ENCODE measurements at places on chromosomes 12 and 14.

- no peak for DNase-seq
Observed at GRCh38 chr12:96907671-96908422, 790 bp downstream of the NEDD1 start.

DNA sequence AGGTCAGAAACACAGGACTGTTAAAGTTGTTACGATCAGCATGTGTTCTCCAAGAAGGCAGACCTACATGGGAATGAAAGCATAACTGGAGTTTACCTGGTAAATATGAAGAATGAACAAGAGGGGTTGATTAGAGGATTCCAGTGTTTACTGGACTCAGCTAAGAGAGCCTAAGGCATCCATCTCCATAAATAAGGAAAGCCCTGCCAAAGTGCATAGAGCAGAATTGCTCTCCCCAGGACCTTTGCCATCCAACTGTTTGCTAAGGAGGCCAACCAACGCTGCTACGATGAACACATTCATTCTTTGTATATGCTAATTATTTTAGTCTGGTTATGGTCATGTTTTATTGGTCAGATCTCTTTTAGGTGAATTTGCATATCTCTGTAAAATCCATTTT, 17.1 kb upstream of the PAWR start:
- no peak for DNase-seq

DNA sequence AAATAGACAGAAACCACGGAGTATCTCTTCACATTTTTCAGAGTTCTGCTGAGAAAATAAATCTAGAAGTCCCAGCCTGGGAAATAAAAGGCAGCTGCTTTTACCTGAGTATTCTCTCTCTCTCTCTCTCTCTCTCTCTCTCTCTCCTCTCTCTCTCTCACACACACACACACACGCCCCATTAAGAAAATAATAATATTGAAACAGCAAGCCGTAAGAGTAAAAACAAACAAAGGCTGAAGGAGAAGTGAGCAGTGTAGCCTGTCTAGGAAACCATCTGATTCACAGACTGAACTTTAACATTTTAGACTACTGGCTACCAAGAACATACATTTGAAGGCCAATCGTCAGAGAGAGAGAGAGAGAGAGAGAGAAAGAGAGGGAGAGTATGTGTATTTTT, 8.4 kb downstream of the PTHLH start:
- no peak for DNase-seq

DNA sequence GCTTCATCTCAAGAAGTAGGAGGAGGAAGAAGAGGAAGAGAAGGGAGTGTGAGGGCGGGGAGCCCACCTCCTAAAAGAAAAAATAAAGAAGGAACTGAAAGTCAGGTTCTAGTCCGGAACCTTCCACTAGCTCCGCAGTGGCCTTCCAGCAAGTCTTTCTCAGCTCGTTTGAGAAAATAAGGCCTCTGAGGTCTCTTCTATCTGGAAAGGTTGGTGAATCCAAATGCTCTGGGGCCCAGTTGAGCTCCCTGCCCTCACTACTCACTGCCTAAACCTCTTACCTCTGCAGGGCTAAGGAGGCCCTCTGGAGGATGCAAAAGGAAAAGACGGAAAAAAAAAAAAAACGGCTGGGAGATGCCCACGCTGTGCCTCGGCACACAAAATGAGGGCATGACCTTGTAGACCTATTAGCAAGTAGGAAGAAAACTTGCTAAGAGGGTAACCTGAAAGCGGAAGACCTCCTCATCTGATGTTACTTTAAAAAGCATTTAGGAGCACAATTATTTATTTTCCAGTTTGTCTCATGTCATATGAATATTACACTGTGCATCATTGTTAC, 35.9 kb downstream of the FBLN5 start:
- peak; percentile 24 for DNase-seq

DNA sequence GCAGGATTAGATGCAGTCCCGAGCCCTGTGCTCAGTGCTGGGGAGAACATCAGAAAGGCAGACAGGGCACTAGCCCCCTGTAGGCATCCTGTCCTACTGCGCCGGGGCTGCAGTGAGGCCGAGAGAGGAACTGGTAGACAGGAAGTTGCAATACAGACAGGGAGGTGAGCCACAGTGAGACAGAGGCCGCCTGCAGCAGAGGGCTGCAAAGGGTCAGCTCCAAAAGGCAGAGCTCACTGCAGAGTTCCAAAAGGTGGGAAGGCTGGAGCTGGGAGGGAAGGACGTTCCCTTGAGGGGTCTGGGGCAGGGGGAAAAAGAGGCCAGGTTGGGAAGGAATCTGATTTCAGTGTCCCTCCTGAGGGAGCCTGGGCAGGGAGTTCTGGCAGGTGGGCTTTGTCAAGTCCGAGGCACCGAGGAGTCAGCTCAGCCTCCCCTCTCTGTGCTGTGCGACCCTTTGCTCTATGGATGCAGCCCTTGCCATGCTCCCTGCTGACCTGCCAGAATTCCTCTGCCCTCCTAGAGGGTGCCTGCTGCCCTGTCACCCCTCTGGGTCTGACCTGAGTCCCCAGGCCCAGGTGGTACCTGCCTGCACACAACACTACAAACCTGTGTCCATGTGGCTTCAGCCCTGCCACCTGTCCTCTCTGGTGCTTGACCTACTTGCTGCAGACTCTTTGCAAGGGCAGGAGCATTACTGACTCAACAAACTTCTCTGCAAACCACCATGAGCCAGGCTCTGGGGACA, 63.5 kb downstream of the PRMT8 start:
- no peak for DNase-seq

DNA sequence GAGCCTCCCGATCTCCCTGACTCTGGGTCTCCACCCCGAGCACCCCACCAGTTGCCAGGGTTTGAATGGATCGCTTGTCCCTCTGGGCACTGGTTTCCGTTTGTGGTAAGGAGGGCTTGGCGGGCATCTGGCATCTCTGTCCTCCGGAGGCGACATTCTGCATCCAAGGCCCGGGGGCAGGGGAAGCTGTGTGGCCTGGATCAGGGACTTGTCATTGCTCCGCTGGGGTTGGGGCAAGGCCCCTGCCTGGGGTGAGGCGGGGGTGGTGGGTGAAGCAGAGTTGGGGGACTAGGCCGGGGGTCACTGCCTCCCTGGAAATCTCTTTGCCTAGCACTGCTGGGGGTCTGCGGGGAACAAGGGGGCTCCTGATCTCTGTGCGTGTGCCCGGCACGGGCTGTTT, 30.2 kb downstream of the KIF26A start:
- DNase-seq, result no peak

DNA sequence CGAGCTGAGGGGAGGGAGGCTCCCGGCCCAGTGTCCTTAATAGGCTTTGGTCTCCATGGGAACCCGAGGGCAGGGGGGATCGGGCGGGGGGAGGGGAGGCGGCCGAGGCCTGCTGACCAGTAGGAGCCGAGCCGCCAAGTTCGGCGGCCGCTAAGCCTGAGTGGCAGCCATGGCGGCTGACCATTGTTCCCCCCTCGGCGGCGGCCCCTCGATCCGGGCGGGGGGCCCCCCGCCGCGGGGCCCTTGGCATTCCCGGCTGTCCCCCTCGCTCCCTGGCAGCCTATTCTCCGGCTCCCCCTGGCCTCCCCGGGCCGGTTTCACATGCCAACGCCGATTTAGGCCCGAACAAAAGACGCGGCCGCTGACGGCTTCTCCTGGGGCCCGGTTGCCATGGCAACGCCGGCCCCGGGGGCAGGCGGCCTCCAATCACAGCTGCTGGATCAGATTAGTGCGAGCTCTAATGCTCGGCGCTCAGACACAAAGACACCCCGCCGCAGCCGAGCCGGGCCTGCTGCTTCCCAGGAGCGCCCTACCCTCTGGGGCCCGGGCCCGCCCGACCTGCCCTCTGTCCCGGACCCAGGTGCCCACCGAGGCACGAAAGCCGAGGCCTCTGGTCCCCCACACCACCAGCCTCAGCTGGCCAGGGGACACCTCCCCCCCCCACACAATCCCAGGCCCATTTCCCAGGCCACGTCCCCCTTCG, 7.3 kb downstream of the MSI1 start:
- peak; percentile 85 for DNase-seq

GRCh38 chr12:1737652-1738286, 46.9 kb downstream of the ADIPOR2 start:
- no peak for DNase-seq

DNA sequence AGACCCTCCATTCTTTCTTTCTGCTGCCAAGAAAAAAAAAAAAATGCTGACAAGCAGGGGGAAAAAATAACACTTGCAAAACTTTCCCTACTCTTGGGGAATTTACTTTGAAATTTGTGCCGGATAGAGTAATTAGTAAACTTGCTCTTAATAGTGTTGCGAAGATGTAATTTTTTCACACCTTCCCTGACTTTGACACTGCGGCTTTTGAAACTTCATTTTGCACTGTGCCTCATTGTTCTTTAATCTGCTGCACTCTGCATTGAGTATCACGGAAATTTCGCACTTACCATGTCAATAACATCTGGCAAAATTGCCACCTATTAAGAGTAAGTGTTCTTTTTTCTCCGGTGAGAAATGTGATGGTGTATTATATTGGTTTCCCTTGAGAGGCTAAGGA, 596.1 kb downstream of the VRK1 start:
- no peak for DNase-seq

- no peak for DNase-seq
Observed at GRCh38 chr12:45785315-45785714, 55.8 kb downstream of the ARID2 start.

DNA sequence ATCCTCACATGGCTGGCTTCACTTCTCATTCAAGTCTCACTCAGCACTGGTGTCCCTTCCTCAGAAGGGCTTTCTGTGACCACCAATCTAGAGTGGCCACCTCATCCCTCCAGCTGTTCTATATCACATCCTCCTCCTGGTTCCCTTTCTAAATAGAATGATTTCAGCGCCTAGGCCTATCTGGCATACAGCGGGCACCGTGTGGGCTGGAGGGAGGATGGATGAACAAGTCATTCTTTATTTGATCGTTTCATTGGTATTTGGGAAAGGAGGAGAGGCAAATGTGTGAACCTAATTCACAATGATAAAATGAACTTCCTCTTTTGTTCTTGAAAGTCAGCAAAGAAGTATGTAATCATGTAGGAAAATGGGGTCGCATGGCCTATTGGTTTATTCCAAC, 394.2 kb downstream of the DPF3 start:
- no peak for DNase-seq

DNA sequence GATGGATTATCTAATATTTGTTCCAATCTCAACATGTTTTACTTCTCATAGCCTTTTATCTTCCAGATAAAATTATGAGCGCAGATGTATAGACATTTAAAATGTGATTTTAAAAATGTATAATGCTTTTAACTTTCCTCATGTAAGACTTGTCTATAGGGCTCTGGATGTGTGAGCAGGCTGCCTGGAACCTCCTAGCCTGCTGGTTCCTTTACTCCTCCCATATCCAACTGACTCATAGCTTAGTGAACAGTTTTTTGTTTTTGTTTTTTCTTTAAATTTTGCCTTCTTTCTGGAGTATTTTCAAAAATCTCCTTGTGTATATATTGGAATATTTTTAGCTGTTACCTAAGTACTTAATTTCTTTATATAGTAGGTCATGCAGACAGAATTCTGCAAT, 115.4 kb downstream of the PDE3A start:
- no peak for DNase-seq

DNA sequence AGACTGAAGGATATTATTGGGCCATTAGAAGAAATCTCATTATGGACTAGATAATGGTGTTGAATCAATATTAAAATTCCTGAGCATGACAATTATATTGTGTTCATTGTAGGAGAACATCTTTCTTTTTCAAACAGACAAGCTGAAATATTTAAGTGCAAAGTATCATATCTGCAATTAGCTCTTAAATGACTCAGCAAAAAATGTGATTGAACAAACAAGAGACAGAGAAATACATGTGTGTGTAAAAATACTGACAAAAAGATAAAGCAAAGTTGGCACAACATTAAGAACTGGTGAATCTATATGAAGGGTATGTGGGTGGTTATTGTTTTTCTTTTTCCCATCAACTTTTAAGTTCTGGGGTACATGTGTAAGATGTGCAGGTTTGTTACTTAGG, 9.5 kb downstream of the CEP290 start:
- DNase-seq, result no peak

GRCh38 chr12:31312431-31312830, 13.5 kb downstream of the SINHCAF start:
- DNase-seq, result no peak

DNA sequence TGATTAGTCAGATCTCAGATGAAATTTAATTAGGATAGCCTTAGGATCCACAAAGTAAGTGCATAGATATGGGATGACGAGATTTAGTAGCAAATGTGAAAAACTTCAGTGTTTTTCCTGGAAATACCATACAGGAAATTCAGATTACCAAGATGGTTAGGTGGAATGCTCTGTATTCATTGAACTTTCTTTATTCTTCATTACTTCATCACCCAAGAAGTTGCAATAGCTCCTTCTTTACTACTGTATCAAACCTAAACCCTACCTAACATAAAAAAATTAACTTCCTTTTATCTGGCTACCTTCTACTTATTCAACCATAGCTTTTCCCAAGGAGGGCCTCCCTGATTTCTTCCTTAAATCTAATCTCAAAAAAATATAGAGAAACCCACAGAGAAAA, 100.4 kb downstream of the TTC6 start:
- peak; percentile 39 for DNase-seq

GRCh38 chr12:29734734-29735133, 49.0 kb downstream of the TMTC1 start:
- DNase-seq, result no peak

DNA sequence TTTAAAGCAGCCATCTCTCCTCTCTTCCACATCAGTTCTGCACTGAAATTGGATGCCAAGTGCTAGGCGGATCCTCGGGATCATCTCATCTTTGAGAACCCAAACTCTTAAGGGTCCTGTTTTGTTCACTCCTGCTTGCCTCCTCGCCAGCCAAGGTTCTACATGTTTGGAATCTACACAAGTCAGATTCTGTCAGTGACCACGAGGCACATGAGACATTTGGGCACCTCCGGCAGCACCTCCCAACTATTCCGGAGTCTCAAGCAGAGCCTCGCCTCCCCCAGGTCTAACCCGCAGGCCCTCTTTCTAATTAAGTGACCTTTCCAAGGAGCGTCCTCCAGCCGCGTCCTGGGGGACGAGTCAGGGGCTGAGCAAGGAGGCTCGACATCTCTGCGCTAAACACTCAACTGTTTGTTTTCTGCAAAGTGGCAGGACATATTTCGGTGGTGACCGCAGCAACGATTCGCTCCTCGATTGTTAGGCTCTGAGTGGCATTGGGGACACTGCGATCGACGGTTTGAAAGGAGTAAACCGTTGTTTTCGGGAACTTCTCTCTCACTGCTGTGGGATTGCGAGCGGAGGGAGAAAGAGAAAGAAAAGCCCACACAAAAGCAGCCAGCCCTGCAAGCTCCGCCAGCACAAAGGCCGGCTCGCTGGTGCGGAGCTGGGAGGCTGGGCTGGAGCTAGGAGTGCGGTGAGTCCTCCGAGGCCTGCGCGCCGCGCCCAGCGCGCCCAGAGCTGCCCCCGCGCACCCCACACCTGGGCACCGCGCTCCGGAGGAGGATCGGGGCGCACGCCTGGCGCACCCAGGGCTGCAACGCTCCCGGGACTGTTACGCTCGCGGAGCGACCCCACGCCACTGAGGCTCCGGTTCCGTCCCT, 640 bp downstream of the ARMH4 start:
- peak; percentile 34 for DNase-seq

Data from fibroblast of skin of right quadriceps (primary cell).